Thymus (tissue), 14 donors: ENCODE measurements at places on chromosomes 2 and 18. TPM values are rescaled to one million over a fixed set of nuclear protein-coding genes. Genes with fewer than 3 reads are reported as not detected.

DNA sequence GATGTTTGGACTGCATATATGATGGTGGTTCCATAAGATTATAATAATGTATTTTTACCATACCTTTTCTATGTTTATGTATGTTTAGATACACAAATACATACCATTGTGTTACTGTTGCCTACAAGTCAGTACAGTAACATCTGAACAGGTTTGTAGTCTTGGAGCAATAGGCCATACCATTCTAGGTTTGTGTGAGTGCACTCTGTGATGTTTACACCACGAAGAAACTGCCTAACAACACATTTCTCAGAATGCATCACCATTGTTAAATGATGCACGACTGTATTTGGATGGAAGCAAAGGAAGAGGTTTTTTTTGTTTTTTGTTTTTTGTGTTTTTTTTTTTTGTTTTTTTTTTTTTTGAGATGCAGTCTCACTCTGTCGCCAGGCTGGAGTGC is 9.5 kb downstream of the DUSP19 start:
- no peak for DNase-seq

- DNase-seq: no peak
These were observed 141.1 kb downstream of the HRH4 start for GRCh38 chr18:24601585-24601984.

GRCh38 chr2:239393941-239394340 is 6.9 kb downstream of the HDAC4 start:
- DNase-seq: no peak

- DNase-seq: no peak
These were observed 179.6 kb downstream of the CTIF start for GRCh38 chr18:48718251-48718959.

GRCh38 chr2:96549466-96549785 is 12.9 kb downstream of the ARID5A start:
- no peak for DNase-seq

DNA sequence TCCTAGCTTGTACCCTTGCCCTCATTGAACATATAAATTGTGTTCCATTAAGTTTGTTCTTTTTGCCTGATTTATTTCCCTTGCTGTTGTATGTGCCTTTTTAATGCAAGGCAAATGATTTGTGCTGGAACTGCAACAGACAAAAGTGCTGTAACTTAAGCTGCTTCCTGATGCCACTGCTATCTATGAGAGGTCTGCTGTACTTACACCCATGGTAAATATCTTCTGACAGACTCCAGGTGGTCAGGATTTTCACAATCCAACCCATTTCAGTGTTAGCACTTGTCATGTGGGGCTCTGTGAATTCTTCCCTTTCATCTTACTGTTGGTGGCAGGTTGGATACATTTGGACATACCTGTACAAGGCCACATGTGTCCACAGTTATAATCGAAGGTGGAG is 63.5 kb downstream of the ARHGAP15 start:
- no peak for DNase-seq

GRCh38 chr2:61995065-61995464 is 89.6 kb downstream of the COMMD1 start:
- no peak for DNase-seq

GRCh38 chr2:20071397-20072383 is 20.3 kb upstream of the LAPTM4A start:
- no peak for DNase-seq

GALNT14 gene
- total RNA-seq: 1.3 TPM

ZSWIM2 gene
- total RNA-seq: not detected

PJVK gene
- 1.6 TPM for total RNA-seq

ICOS gene
- total RNA-seq: 67.8 TPM
